ENCODE measurements at places on chromosomes 4 and X.

DNA sequence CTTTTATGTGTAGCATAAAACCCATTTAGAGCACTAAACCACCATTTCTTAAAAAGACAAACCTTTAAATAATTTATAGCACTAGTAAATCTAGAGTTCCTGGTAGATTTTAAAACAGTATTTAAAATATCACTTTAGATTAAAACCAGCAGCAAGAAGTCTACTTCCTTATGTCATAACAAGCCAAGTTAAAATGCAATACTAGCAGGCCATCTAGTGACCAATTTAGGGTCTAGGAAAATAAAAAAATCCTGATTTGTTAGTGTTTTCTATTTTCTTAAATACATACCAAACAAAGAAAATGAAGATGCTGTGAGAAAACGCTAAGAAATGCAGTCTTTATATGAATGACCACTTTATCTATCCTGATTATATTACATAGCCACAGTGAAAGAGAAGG lies 53.9 kb downstream of the PAPSS1 start:
- peak; percentile 25 for DNase-seq

- no peak for DNase-seq
Observed at GRCh38 chrX:9327086-9327746, 137.6 kb upstream of the TBL1X start.

DNA sequence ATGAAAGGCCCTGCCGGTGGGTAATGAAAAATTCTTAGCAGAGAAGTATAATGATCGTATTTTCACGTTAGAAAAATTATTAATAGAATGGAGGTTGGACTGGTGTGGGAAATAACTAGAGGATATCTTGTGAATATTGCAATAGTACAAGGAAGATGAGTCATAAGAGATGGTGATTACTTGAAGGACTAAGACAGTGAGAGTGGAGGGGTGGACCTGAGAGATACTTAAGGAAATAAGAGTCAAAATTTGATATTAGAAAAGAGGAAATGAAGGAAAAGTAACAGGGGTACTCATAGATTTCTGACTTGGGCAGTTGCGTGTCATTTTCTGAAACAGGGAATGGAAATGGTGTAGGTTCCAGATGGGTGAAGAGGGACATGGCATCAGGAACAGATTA lies 1.7 kb upstream of the USP53 start:
- peak; percentile 77 for DNase-seq

- no peak for DNase-seq
Observed at GRCh38 chrX:44480591-44480990, 62.1 kb downstream of the FUNDC1 start.

- DNase-seq = peak; percentile 33
Observed at GRCh38 chr4:99540277-99540939, 23.4 kb downstream of the TRMT10A start.

DNA sequence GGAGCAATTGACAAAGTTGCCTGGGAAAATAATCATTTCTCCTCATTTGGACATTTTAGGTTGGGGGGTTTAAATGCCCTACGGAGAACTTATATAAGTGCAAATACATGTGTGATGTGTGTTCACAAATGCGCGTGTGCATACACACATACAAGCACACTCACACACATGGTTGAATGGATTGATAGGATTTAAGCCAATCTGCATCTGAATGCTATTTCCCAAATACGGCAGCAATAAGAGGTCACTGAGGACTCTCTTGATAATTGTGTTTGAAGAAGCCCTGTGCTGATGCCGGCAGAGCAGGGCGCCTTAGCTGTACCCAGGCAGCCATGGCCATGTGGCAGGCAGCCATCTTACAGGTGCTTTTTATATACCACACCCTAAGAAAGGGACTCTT lies 165.3 kb upstream of the LEF1 start:
- no peak for DNase-seq

DNA sequence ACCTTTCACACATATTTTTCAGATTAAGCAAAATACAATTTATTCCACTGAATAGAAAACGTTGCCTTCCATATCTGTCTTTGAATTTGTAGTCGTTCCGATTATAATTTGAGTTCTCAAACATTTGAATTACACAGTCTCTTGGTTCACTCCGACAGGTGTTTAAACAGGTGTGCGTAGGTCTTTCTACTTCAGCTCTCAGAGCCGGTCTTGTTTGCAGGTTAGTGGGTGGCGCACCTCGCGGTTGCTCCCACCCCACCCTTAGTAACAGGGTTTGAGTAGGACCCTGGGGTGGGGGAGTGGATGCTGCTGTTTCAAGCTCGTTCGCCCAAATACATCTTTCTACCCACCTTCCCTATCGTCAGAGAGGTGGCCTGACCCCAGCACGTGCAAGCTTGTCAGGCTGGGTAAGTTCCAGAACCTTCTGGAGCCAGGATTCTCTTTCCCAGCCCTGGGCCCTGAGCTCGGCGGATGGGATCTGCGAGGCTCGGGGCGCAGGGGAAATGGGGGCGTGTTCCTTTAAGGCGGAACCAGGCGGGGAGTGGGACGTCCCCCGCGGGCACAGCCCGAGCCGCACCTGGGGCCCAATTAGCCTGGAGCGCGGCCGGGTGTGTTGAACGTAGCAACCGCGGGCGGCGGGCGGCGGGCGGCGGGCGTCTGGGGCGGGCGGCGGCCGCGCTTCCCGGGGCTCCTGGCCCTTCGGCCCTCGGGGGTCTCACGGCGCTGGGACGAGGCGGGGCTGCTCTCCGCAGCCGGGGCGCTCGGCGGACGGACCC lies at the start of gene FAM149A:
FAM149A (plus strand) TSS at position 591 of the 776 bp plus-strand sequence.
- DNase-seq = no peak

DNA sequence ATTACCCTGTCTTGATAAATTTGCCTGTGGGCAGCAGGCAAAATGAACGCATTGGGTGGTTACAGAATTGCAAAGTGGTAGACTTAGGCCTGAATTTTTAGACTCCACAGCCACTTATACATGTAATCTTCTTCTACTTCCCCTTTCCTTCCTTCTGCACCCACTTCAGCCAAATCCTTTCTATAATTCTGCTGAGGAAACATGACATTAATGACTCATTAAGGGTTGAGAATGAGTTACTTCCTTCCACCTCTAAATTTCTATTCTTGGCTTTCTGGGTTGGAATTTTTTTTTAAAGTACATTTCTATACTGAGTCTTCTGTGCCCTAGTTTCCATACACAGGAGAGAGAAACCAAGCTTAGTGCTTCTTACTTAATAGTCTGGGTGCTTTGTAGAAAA lies 10.1 kb downstream of the PAPSS1 start:
- DNase-seq = peak; percentile 49

DNA sequence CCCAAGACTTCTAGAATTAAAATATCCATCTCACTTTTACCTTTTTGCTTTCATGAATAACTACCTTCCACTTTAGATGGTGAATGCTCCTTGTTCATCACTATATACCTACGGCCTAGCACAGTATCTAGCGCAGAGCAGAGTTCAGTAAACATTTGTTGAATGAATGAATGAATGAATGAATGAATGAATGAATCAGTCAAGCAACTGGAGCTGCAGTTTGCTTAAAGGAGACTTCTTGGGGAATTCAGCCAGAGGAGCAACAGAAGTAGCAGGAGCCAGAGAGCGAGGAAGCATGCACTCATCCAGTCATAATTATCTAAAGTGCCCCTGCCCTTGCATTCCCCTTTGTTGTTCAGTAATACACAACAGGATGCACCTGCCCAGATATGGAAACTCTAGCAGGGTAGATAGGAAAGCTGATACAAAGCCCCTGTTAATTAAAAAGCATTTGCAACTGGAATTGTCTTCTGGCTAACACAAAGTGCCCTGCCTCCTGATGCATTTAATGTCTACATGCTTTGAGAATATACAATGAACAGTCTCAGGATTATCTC lies 103.0 kb upstream of the MBNL3 start:
- DNase-seq = no peak

GRCh38 chrX:64580035-64580434 lies 184.8 kb upstream of the MTMR8 start:
- DNase-seq = no peak

GRCh38 chrX:36241397-36241796 lies 321.9 kb downstream of the CFAP47 start:
- peak; percentile 1 for DNase-seq

DNA sequence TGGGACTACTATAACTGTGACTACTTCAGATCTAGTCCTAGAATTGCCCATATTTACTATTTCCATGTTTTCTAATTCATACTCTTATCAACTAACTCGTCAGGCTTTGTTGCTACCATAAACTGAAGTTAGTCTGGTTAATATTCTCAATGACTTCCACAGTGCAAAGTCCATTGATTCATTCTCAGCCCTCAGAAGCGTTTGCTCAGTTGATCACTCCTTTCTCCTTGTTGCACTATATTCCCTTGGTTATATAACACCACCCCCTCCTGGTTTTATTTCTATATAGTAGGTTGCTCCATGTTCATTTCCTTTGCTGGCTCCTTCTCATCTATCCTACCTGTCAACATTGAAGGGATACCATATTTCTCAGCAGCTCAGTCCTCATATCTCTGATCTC lies 27.2 kb upstream of the SLC6A14 start:
- no peak for DNase-seq

DNA sequence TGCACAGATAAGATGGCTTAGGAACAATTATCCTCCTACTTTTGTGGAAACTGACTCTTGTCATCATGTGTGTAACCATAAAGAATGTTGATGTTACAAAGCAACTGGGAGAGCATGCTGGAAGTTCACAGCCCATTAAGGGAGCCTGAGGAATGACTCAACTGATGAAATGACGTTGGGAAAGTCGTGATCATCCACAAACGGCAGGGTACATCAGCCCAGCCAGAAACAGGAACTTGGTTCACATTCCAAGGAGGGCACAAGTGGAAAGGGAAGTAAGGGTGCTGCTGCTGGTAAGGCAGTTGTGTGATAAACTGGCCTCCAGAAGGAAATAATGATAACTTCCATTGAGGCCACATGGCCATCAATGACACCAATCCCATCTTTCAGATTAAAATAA lies 6.7 kb downstream of the TEC start:
- DNase-seq = no peak

DNA sequence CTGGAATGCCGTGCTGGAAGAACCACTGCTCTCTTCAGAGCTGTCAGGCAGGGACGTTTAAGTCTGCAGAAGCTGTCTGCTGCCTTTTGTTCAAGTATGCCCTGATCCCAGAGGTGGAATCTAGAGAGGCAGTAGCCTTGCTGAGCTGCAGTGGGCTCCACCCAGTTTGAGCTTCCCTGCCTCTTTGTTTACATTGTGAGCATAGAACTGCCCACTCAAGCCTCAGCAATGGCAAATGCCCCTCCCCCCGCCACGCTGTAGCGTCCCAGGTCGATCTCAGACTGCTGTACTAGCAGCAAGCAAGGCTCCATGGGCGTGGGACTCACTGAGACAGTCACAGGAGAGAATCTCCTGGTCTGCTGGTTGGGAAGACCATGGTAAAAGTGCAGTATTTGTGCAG lies 34.8 kb upstream of the MUC7 start:
- no peak for DNase-seq

- peak; percentile 74 for DNase-seq
Observed at GRCh38 chrX:118347131-118347530, 1.2 kb downstream of the WDR44 start.

GRCh38 chr4:172168888-172169287 lies 355.7 kb downstream of the GALNTL6 start:
- DNase-seq = no peak

DNA sequence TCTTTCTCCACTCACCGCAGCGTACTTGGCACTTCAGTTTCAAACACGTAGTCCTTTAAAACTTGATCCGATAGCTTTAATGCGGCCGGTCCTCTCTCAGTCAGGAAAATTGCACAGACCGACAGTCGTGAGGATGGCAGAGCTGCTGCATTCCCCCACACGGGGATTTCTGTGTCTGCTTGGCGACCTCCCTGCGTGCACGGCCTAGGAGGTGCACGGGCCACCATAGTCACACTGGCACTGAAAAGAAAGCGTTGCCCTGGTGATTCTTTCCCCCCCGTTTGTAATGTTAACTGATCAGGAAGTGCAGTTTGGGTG lies 10.3 kb downstream of the AKAP17A start:
- DNase-seq = no peak

DNA sequence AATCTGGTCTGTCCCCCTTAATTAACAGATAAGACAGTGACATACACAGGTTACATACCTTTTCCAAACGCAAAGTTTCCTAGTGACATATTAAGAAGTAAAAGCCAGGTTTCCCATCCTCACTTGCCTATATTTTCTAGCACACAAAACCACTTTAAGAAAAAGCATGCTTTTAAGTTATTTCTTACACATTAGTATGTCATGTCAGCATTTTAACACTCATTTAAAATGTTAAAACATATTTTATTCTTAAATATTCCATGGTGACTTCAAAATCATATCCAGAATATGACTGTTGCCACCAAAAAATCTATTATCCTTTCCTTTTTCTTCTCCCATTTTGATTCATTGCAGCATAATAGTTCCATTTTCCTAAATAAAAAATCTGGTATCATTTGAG lies 1830.2 kb downstream of the STIM2 start:
- no peak for DNase-seq

- DNase-seq = no peak
Observed at GRCh38 chr4:88822034-88822789, 124.6 kb upstream of the NAP1L5 start.

DNA sequence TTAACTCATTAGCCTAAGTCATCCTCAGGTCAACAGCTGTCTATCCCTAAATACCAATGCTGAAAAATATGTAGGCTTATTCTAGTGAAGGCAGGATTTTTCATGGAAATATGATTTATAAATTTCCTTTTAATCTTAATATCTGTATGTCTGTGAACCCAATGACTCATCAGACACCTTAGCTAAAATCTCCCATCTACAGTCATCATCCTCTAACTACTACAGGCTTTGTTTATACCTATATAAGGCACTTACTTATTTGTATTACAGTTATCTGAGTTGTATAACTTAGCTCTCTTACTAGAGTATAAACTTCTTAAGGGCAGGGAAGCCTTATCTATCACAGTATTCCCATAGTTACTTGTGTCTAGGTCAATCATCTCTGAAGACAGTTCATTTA lies 24.2 kb downstream of the AMMECR1 start:
- DNase-seq = peak; percentile 25

- no peak for DNase-seq
Observed at GRCh38 chr4:159252491-159252890, 149.6 kb downstream of the RAPGEF2 start.

DNA sequence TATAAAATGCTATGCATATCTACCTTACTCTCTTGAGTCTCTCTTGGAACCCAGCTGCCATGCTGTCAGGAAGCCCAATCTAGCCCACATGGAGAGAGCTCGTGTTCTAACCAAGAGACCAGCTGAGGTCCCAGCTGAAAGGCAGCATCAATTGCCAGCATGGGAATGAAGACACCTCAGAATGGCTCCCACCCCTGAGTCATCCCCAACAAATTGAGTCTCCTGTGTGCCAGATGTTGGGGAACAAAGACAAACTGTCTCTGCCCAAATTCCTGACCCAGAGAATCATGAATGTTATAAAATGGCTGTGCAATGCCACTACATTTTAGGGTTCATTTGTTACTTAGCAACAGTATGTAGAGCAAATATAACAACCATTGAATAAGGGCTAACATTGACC lies 105.2 kb upstream of the STX18 start:
- DNase-seq = no peak

All from bronchial epithelial cell (primary cell).